SHP77 (cell line): ENCODE measurements at places on chromosomes 4 and X.

GRCh38 chrX:97366237-97366636, 482.5 kb downstream of the RPA4 start:
- no peak for DNase-seq

- DNase-seq, result no peak
Measured at GRCh38 chrX:39388730-39389129, 587.5 kb downstream of the MID1IP1 start.

DNA sequence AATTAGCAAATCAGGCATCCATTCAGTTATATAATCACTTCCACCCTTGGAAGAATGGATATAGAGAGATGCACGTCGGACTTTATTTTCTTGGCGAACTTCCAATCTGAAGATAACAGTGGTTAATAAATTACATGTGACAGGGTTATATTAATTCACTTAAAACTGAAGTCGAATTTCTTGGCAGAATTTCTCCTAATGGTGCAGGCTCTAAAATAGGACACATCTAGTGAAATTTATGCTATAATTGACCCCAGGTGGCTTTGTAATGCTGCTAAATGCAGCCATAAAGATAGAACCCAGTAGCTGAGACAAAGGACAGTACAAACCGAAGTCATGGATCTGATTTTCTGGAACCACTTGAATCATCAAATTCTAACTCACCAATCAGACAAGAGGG, 20.8 kb upstream of the SLC10A4 start:
- no peak for DNase-seq

GRCh38 chr4:163875327-163875726, 380.8 kb downstream of the TMA16 start:
- DNase-seq, result no peak

DNA sequence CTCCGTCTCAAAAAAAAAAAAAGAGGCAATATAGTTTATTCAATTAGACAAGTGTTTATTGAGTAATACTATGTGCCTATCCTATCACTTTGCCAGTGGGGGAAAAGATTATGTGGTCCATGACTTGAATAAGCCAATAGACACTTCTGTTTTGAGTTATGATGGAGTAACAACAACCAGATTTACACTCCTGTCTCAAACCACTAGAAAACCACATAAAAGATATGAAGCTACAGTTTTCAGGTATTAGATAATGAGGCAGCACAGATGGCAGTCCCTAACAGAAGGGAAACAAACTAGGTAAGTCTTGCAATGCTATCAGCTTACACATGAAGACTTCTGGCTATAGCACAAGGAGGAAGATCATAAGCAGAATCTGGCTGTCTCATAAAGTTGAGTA, 22.5 kb downstream of the NFXL1 start:
- no peak for DNase-seq

DNA sequence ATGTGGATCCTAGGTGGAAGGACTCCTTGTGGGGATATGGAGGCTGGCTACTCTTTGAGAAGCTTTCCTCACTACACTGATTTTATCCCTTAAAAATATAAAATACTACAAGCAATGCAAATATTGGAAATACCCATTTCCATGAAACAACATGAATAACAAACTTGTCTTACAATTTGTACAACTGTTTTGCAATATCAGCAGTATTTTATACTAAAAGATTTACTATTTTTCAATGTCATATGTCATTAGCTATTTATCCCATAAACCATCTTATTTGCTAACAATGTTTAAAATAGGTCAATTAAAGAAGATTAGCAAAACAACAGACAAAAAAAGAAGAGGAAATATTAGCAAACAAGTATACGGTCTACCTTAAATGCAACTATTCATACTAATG, 1674.1 kb downstream of the PCDH7 start:
- no peak for DNase-seq

GRCh38 chr4:85522836-85523235, 47.9 kb downstream of the ARHGAP24 start:
- no peak for DNase-seq

GRCh38 chrX:13876652-13877051, 59.8 kb upstream of the GPM6B start:
- no peak for DNase-seq

DNA sequence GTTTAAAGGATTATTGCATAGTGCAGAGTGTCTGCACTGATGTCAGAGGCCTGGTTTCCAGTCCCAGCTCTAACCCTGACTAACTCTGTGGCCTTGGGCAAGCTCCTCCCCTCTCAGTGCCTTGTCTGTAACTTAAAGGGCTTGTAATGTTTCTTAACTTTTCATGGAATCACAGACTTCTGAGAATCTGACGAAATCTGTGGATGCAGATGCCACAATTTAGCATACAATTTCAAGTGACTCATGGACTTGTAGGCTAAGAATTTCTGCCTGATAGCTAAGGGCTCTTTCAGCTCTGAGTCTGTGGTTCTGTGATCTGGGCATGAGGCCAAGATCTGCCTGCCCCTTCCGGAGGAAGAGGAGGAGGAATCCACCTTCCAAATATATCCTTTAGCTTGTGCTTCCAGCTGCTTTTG, 236.9 kb downstream of the AR start:
- DNase-seq, result peak; percentile 0

DNA sequence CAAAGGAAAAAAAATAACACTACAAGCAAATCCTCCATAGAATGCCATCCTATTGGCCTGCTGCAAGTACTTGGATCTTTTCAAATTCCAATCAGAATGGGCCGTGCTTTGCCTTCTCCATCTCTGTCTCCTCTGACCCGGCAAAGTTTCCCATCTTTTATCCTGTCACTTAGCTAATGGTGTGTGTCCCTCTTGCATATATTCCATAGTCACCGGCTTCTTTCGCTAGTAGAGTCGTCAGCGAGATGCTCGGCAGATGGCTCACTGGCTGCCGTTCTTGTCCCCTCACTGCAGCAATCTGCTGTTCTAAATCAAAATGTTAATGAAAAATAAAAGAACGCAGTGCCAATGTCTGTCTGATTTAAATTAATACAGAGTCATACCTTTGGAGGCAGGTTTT, 22.1 kb downstream of the GRIA3 start:
- DNase-seq, result no peak

DNA sequence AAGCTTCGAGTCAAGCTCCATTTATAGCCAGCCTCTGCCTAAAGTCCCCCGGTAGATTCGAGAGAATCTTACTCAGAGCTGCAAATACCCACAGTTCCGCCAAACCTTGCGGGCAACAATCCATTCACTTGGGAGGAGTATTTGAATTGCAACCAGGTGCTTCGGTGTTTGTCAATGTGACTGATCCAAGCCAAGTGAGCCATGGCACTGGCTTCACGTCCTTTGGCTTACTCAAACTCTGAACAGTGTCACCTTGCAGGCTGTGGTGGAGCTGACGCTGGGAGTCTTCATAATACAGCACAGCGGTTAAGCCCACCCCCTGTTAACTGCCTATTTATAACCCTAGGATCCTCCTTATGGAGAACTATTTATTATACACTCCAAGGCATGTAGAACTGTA, 11.2 kb downstream of the CD40LG start:
- no peak for DNase-seq

DNA sequence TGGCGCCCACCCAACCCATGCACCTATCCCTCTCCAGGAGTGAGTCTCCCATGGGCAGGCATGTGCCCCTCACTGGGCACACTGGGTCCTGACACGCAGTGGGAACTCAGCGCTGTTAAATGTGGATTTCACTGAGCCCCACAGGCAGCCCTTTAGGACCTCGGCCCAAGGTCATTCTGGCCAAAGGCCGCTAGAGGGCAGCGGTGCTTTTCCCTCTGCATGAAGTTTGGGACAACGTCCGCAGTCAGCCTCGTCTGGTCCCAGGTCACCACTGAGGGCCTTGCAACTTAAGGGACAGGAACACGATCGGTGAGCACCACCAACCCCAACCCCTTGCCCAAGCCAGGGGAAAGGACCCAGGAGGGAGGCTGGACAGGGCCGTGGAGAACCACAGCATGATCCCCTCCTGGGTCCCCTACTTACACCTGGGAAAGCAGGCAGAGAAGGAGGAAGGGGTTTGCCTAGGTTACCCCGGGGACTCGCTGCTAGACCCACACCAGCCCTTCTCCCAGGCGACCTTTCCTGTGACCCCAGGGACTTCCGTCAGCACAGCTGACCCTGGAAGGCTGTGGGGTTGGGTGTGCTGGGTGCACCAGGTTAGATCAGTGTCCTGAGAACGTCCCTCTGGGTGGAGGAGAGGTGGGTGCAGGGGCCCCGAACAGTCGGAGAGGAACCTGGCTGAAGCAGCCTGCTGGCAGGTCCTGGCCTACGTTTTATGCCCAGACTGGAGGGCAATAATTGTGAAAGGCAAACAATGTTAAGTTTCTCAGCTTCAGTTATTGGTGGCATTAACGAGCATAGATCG, 24.0 kb downstream of the CYTL1 start:
- DNase-seq, result peak; percentile 19

DNA sequence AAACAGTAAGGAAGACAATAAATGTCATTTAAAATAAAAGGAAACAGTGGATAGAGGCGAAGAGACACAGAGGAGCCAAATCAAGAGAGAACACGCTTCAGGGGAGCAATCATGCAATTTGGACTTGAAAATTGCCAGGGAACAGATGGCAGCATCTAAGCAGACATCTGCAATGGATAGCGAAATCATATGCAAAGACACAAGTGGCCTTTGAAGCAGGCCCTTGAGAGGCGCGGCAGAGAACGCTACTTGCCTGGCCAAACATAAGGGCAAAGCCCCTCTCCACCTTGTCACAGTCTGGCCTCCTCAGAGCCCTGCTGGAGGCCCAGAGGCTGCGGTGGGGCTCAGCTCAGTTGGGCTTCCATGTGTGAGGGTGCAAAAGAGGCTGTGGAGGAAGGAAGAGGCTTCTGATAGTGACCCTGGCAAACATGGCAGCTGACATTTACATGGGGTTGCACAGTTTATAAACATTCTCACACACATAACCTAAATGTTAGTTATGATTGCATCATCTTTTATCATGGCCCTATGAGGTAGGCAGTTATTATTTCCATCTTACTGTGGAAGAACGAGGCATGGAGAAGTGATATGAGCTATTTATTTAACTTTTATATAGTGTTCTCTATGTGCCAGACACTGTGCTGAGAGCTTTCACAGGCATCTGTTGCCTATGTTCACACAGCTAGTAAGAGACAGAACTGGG, 18.3 kb downstream of the ADGRG4 start:
- no peak for DNase-seq

DNA sequence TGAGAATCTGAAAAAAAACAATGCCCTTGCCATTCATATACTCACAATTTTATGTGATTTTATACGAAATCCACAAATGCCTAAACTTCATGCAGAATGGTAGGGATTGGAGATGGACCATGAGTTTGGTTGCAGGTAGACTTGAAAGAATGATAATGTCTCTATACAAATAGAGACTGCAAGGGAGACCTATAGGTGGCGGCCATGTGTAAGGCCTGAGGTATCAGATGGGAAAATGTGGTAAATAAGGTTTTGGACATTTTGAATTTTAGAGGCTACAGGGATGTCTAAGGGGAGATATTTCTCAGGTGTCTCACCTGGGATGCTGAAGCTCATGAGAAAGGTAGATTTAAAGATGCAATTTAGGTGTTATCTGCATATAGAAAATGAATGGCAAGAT, 78.0 kb downstream of the GABRB1 start:
- no peak for DNase-seq

DNA sequence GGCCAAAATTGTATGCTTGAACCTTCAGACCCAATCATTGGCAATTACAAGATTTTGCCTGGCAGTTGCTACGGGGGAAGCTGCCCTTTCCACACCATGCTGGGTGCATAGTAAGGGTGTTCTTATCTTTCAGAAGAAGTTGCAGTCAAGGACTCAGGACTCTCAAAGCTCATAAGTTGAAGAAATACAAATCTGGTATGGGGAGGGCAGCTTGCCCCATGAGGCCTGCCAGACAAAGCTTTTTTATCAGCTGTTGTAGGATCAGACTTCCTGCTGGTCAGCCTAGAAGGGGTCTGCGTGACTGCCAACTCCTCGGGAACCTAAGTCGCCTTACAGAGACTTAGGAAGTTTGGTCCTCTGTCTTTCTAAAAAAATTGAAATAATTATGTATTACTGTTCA, 174.9 kb upstream of the TECRL start:
- no peak for DNase-seq

DNA sequence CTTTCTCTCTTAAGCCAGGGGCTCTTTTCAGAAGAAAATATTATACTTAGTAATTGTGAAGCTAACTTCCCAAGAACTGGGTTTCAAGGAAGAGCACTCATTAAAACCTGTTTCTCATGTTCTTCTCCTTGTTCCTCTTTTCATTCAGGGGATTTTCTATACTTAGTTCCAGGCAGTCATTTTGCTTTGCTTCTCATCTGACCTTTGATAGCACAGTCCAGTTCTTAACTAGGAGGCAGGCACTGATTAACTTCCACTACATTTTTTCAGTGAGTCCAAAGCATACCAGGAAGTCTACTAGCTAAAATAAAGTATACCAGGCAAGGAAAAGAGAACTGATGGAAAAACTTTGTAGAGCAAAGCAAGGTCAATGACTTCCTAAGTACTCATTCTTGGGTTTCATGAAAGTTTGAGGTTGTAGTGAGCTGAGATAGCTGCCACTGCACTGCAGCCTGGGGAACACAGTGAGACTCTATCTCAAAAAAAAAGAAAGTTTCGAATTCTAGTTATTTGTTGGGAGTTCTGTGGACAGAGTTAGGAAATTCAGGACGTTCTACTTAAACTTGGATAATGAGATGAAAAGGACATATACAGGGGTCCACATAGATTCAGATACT, 190.1 kb upstream of the HS3ST1 start:
- DNase-seq, result no peak

- no peak for DNase-seq
Measured at GRCh38 chr4:3066836-3067400, 7.4 kb downstream of the HTT-AS start.

GRCh38 chr4:156870131-156870530, 101.5 kb downstream of the PDGFC start:
- no peak for DNase-seq

GRCh38 chr4:54793856-54794422, 136.2 kb downstream of the KIT start:
- DNase-seq, result no peak

- DNase-seq, result no peak
Measured at GRCh38 chr4:184729946-184730345, 4.0 kb downstream of the CENPU start.

GRCh38 chrX:70878902-70879301, 29.6 kb downstream of the TEX11 start:
- no peak for DNase-seq

GRCh38 chrX:20382518-20383297, 116.0 kb upstream of the RPS6KA3 start:
- DNase-seq, result peak; percentile 20

DNA sequence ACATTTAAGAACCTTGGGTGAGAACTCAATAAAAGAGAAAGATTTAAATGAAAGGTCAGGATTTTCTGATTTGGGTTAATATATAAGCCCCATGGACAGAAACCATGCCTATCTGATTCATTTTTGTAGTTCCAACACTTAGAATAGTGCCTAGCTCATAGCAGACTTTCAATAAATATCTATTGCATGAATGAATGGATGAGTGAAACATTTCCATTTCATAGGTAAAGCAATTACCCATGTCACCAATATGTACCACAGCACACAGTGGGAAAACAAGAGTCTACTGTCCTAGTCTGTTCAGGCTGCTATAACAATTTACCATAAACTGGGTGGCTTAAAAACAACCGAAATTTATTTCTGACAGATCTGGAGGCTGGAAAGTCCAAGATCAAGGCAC, 63.9 kb upstream of the PTPN13 start:
- DNase-seq, result no peak

- no peak for DNase-seq
Measured at GRCh38 chr4:85673540-85673939, 198.6 kb downstream of the ARHGAP24 start.

- no peak for DNase-seq
Measured at GRCh38 chr4:665381-665750, 8.7 kb downstream of the ATP5ME start.
